Osteoblast (primary cell): ENCODE measurements at places on chromosomes 2 and 18. TPM values are rescaled to one million over a fixed set of nuclear protein-coding genes. Genes with fewer than 3 reads are reported as not detected.

The ARHGAP28 gene
- total RNA-seq = 23.9 and 24.2 TPM in 2 replicates

The FTCDNL1 gene
- 4.7 and 5.0 TPM in 2 replicates for total RNA-seq

The TXNDC2 gene
- total RNA-seq = 0.29 and 0.36 TPM in 2 replicates

GRCh38 chr2:227528803-227529202 is 56.8 kb downstream of the AGFG1 start:
- H3K27me3 ChIP-seq = no peaks in the 10 kb centered on the region
- no peaks in the 10 kb centered on the region for H3K4me1 ChIP-seq
- H3K36me3 ChIP-seq = peaks cover 43% of the 10 kb centered on the region
- H3K4me3 ChIP-seq = no peak overlapping the region
- H3K27ac ChIP-seq = no peak overlapping the region
- no peak for DNase-seq

- DNase-seq = no peak
- no peaks in the 10 kb centered on the region for H3K4me1 ChIP-seq
- no peaks in the 10 kb centered on the region for H3K27me3 ChIP-seq
- H3K36me3 ChIP-seq = no peaks in the 10 kb centered on the region
- H3K4me3 ChIP-seq = no peak overlapping the region
- H3K27ac ChIP-seq = no peak overlapping the region
These were observed 680.1 kb upstream of the ZEB2 start for GRCh38 chr2:145199827-145200706.

- H3K27me3 ChIP-seq = no peaks in the 10 kb centered on the region
- no peaks in the 10 kb centered on the region for H3K36me3 ChIP-seq
- H3K27ac ChIP-seq = no peak overlapping the region
- H3K4me1 ChIP-seq = peaks cover 25% of the 10 kb centered on the region
- DNase-seq = no peak
These were observed 24.0 kb upstream of the MAP3K20 start for GRCh38 chr2:173051463-173052215.

GRCh38 chr2:236753606-236754270 is 184.1 kb downstream of the ACKR3 start:
- H3K4me3 ChIP-seq = no peak overlapping the region
- DNase-seq = no peak
- H3K4me1 ChIP-seq = peaks cover 17% of the 10 kb centered on the region
- H3K27ac ChIP-seq = no peak overlapping the region
- H3K27me3 ChIP-seq = no peaks in the 10 kb centered on the region
- no peaks in the 10 kb centered on the region for H3K36me3 ChIP-seq

DNA sequence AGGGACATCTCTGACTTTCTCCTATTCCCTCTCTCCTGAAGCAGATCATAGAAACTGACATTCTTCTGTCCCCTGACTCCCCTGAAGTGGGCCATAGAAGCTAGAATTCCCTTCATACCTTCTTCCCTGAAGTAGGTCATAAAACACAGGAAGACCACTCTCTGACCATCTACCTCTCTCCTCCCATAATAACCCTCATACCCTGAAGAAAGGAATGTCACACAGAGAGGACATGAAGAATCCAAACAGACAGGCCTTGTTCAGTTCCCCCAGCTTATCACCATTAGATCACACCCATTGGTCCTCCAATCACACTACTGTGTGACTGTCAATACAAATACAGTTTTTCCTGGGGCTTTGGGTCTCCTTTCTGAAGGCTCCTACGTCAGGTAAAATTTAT is 347.1 kb downstream of the DLGAP1 start:
- H3K36me3 ChIP-seq = no peaks in the 10 kb centered on the region
- no peak overlapping the region for H3K27ac ChIP-seq
- no peak overlapping the region for H3K4me3 ChIP-seq
- no peak for DNase-seq
- no peaks in the 10 kb centered on the region for H3K4me1 ChIP-seq

GRCh38 chr2:67471681-67472080 is 74.5 kb downstream of the ETAA1 start:
- no peak for DNase-seq
- no peaks in the 10 kb centered on the region for H3K27me3 ChIP-seq
- no peaks in the 10 kb centered on the region for H3K4me1 ChIP-seq
- no peak overlapping the region for H3K27ac ChIP-seq

GRCh38 chr2:121130301-121130850 is 154.6 kb downstream of the TFCP2L1 start:
- DNase-seq = no peak
- no peaks in the 10 kb centered on the region for H3K36me3 ChIP-seq
- H3K4me3 ChIP-seq = no peak overlapping the region
- no peaks in the 10 kb centered on the region for H3K4me1 ChIP-seq

GRCh38 chr18:22624176-22624575 is 206.5 kb upstream of the CTAGE1 start:
- no peak overlapping the region for H3K4me3 ChIP-seq
- no peak for DNase-seq
- H3K36me3 ChIP-seq = no peaks in the 10 kb centered on the region
- no peaks in the 10 kb centered on the region for H3K27me3 ChIP-seq
- H3K27ac ChIP-seq = no peak overlapping the region
- no peaks in the 10 kb centered on the region for H3K4me1 ChIP-seq

DNA sequence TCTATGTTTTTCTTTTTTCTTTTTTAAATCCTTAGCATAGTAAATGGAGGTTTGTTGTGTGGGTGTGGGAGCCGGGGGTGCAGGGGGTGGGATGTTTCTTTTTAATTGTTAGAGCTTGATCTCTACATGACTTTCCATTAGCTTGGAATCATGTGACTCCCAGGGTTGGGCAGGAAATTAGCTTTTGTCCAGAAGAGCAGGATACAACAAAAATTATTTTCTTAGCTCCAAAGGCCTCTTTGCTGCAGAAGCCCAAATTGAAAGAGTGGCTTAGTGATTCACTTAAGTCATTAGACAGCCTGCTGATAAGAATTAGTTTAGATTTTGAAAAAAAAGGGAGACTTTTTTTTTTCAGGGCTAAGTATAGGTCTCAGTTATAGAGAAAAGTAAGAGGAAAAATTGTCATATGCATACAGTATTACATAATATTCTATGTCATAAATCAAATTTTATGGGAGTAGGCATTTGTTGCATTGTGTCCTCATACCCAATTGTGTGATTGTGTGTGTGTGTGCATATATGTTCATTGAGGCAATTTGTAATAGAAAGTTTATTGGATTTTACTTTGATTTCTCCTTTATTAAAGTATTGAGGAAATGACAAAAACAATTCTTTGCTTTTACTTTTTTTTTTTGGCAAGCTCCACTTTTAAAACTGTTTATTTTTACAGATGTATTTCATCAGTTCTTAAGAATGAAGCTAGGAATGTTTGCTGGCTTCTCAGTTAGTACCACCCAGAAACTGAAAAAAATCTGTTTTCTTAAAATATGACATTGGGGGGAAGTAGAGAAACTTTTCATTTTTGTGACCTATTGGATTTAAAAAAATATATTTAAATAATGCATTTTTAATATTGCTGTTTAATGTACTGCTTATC is 47.4 kb downstream of the TSPYL6 start:
- no peaks in the 10 kb centered on the region for H3K27me3 ChIP-seq
- H3K36me3 ChIP-seq = no peaks in the 10 kb centered on the region
- peak overlapping the region; percentile 73 for H3K27ac ChIP-seq
- no peak for DNase-seq
- no peak overlapping the region for H3K4me3 ChIP-seq

GRCh38 chr2:126145752-126146151 is 510.2 kb upstream of the GYPC start:
- DNase-seq = no peak
- no peak overlapping the region for H3K27ac ChIP-seq
- H3K27me3 ChIP-seq = no peaks in the 10 kb centered on the region

DNA sequence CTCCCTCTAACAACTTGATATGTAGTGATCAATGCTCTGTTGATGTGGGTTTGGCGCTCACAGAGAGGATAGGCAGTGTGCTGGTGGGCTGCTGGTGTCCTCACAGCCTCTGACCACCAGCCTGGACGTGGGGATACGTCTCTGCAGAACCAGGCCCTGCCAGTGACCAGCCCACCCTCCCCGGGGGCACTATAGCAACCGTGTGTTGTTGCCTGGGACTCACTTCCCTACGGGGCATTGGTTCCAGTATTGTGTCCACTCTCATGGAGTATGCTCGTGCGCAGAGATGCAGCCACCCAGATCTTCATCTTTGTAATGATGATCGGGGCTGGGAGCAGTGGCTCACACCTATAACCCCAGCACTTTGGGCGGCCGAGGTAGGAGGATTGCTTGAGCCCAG is 180.1 kb downstream of the LDLRAD4 start:
- no peaks in the 10 kb centered on the region for H3K36me3 ChIP-seq
- peaks cover 2% of the 10 kb centered on the region for H3K27me3 ChIP-seq
- peak; percentile 55 for DNase-seq
- H3K4me1 ChIP-seq = no peaks in the 10 kb centered on the region
- H3K27ac ChIP-seq = no peak overlapping the region

- no peak overlapping the region for H3K4me3 ChIP-seq
- H3K36me3 ChIP-seq = no peaks in the 10 kb centered on the region
- H3K27ac ChIP-seq = no peak overlapping the region
- H3K27me3 ChIP-seq = peaks cover 6% of the 10 kb centered on the region
- peak; percentile 62 for DNase-seq
- H3K4me1 ChIP-seq = peaks cover 23% of the 10 kb centered on the region
These were observed 307.5 kb upstream of the HS6ST1 start for GRCh38 chr2:128625963-128626759.
